Naive B cell (primary cell): ENCODE measurements at places on chromosomes 7 and 10.

- peaks cover 37% of the 10 kb centered on the region for H3K27me3 ChIP-seq
- DNase-seq: no peak
- no peak overlapping the region for H3K4me3 ChIP-seq
- H3K27ac ChIP-seq: no peak overlapping the region
Measured at GRCh38 chr7:3787717-3788264, 486.7 kb downstream of the SDK1 start.

DNA sequence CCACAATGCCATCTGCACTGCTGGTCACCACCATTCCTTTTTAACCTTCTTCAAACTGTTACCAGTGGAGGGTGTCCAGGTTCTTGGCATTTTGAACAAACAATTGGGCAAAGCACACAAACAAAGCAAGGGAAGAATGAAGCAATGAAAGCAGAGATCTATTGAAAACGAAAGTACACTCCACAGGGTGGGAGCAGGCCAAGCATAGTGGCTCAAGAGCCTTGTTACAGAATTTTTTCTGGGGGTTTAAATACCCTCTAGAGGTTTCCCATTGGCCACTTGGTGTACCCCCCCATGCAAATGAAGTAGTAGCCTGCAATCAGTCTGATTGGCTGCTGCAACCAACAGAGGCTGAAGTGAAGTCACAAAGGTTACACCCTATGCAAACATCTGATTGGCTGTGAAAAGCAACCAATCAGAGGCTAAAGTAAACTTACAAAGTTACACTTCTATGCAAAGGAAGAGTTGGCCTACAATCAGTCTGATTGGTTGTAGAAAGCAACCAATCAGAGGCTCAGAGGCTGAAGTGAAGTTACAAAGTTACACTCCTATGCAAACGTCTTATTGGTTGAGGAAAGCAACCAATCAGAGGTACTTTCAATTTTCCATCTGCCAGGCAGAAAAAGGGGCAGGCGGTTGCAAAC, 103.2 kb upstream of the WAC start:
- peaks cover 9% of the 10 kb centered on the region for H3K4me1 ChIP-seq
- no peak for DNase-seq
- no peak overlapping the region for H3K27ac ChIP-seq
- H3K4me3 ChIP-seq: no peak overlapping the region

- DNase-seq: no peak
- no peak overlapping the region for H3K4me3 ChIP-seq
- H3K27ac ChIP-seq: no peak overlapping the region
- H3K36me3 ChIP-seq: no peaks in the 10 kb centered on the region
- H3K27me3 ChIP-seq: no peaks in the 10 kb centered on the region
Measured at GRCh38 chr7:36663481-36663880, 60.8 kb downstream of the AOAH start.

DNA sequence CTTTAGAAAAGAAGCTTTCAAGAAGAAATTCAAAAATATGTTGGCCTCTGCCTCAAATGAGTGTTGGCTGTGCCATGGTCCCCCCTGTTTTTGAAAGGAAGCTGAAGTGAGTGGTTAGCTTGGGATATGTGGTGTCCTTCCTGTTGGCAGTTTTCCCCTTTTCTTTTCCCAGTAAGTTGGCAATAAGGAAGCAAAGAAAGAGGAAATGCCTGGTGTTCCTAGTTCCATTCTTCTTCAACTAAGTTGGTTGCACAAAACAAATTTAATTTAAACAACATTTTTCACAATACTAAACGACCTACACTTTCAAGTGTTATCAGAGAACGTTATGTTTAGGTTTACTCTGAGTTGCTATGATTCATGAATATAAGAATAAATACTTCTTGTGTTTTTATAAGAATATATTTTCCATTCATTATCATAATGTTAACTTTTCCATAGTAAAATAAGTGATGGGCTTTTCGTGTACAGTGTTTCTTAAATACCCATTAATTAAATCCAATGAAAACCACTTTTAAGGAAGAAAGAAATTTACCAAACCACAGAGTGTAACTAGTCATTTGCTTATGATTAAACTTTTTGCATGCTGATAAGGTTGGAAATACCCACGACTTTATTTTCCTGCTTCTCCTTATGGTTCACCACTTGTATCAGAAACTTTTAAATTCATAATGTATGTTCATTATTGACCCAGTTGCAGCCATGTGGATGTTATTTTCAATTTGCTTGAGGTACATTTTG, 7.7 kb downstream of the HDAC9 start:
- no peak for DNase-seq
- peak overlapping the region; percentile 16 for H3K4me3 ChIP-seq
- H3K36me3 ChIP-seq: no peaks in the 10 kb centered on the region

DNA sequence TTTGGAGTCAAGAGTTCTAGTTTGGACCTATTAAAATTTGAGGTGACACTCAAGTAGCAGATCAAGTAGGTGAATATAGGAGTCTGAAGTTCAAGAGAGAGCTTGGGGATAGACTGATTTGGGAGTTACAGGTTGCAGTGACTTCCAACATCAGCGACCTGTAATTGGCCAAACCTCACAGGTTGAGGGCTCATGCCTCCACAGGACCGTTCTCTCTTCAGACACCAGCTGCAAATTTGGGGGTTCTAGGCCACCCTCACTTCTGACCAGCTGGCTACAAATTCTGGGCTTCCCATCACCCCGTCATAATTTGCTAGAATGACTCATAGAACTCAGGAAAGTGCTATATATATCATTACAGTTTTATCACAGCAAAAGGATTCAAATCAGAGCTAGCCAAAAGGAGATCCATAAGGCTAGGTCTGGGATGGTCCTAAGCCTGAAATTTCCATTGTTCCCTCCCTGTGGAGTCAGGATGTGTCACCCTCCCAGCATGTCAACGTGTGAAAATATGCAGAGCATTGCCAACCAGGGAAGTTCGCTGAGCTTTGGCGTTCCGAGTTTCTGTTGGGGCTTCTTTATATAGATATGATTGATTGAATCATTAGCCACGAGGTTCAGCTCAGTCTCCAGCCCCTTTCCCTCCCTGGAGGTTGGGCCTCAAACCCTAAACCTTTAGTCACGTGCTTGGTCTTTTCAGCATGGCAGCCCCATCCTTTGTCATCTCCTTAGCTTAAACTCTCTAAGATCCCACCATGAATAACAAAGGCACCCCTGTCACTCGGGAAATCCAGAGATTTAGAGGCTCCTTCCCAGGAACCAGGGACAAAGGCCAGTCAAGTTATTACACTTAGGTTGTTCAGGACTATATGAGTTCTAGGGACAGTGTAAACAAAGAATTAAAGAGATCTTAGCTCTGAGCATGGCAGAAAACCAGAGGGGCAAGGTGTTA, 20.7 kb upstream of the ZNF212 start:
- peaks cover 15% of the 10 kb centered on the region for H3K4me1 ChIP-seq
- peaks cover 26% of the 10 kb centered on the region for H3K36me3 ChIP-seq
- no peak overlapping the region for H3K27ac ChIP-seq
- no peak for DNase-seq

- no peaks in the 10 kb centered on the region for H3K4me1 ChIP-seq
- H3K36me3 ChIP-seq: no peaks in the 10 kb centered on the region
- H3K27ac ChIP-seq: no peak overlapping the region
- H3K4me3 ChIP-seq: no peak overlapping the region
Measured at GRCh38 chr7:125847055-125847454, 917.4 kb upstream of the POT1 start.

DNA sequence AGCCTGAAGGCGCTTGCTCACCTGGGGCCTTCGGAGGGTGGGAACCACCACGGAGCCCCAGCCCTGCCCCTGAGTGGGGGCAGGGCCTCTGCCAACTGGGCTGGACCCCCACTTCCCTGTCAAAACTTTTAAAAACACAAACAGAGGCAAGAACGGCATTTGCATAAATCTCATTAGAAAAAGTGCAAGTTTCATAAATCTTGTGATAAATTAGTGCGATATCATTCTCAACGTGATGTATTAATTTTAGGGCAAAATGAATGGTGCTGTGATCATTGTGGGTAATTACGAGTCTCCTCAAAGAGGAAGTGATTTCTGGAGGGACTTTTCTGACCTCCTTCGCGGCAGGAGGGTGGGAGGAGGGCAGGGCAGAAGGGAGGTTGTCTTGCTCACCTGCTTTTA, 98.3 kb downstream of the CDH23 start:
- H3K4me3 ChIP-seq: no peak overlapping the region
- peak; percentile 54 for DNase-seq
- H3K27me3 ChIP-seq: peaks cover 7% of the 10 kb centered on the region
- H3K36me3 ChIP-seq: no peaks in the 10 kb centered on the region
- H3K4me1 ChIP-seq: peaks cover 23% of the 10 kb centered on the region
- H3K27ac ChIP-seq: peak overlapping the region; percentile 84

DNA sequence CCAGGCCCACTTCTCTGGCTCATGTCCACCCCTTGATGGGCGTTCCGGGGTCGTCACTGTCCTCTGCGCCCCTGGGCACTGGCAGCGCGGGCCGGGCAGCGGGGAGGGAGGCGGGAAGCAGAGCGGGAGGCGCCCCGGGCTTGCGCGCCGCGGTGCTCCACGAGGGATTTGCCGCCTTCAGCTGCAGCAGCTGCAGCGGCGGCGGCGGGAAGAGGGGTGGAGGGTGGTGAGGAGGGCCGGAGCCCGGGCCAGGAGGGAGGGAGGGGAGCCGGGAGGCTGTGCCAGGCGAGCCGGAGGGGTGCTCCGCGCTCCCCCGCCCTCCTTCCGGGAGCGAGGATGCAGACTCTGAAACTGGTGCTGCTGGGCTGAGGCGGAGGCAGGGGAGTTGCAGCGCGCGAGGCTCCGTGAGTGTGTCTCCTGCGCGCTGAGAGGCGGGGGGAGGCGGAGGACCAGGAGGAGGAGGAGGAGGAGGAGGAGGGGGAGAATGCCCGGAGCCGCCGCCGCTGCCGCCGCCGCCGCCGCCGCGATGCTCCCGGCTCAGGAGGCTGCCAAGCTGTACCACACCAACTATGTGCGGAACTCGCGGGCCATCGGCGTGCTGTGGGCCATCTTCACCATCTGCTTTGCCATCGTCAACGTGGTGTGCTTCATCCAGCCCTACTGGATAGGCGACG, at the start of gene LHFPL3:
TSS of gene LHFPL3 (plus strand) at position 308 of the 674 bp plus-strand sequence.
- no peaks in the 10 kb centered on the region for H3K4me1 ChIP-seq
- no peak within 1 kb of the TSS for H3K27ac ChIP-seq
- no peaks in the 10 kb centered on the region for H3K36me3 ChIP-seq

GRCh38 chr7:18390535-18390907, 105.0 kb upstream of the HDAC9 start:
- H3K4me3 ChIP-seq: peak overlapping the region; percentile 69
- peaks cover 62% of the 10 kb centered on the region for H3K4me1 ChIP-seq
- no peak for DNase-seq
- H3K36me3 ChIP-seq: no peaks in the 10 kb centered on the region
- peak overlapping the region; percentile 37 for H3K27ac ChIP-seq

DNA sequence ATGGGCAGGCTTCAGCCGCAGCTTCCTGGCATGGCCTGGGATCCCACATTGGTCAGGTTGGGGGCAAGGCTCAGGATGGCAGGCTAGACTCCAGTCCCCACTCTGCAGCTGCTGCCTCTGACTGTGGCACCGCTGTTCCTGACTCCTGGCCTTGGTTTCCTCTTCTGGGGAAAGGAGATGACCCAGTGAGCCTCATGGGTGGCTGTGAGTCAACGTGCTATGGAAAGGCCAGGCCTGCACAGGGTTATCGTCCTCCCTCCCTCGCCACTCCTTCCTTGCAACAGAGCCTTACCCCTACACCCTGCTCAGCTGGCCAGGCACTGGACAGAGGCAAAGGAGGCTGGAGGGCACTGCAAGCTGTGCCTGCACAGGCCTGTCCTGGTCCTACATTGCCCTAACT, 36.1 kb upstream of the CHST15 start:
- no peaks in the 10 kb centered on the region for H3K4me1 ChIP-seq
- H3K36me3 ChIP-seq: no peaks in the 10 kb centered on the region
- no peak overlapping the region for H3K27ac ChIP-seq
- no peak for DNase-seq
- H3K27me3 ChIP-seq: no peaks in the 10 kb centered on the region
- H3K4me3 ChIP-seq: no peak overlapping the region

DNA sequence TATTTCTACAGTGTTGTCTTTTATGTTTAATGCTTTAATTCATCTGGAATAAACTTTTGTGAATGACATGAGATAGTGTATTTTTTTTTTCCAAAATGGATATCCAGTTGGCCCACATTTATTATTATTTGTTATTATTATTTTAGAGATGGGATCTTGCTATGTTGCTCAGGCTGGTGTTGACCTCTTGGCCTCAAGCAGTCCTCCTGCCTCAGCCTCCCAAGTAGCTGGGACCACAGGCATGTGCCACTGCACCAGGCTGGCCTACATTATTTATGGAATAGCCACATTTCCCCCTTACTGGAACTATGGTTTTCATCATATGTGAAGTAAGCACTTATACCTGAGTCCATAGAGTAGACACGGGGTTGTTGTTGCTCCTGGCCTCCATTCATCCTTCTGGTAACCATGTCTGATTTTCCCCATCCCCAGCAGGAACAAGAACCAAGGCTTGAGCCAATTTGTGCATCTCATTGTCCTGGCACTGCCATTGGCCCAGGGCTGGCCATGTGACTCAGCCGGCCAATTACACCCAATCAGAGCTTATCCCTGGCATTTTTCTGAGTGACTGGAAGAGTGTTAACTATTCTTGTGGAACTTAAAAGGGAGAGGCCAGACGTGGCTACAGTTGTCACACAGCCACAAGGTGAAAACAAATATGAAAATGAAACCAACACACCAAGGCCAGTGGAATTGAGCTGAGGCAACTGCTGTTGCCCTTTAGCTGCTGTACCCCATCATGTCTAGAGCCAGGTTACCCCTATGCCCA, 23.1 kb downstream of the PRF1 start:
- no peak for DNase-seq
- H3K36me3 ChIP-seq: no peaks in the 10 kb centered on the region
- H3K27me3 ChIP-seq: no peaks in the 10 kb centered on the region
- no peak overlapping the region for H3K4me3 ChIP-seq
- H3K4me1 ChIP-seq: peaks cover 37% of the 10 kb centered on the region

- no peak for DNase-seq
- peaks cover 14% of the 10 kb centered on the region for H3K4me1 ChIP-seq
- no peak overlapping the region for H3K4me3 ChIP-seq
- peaks cover 3% of the 10 kb centered on the region for H3K27me3 ChIP-seq
- no peak overlapping the region for H3K27ac ChIP-seq
- H3K36me3 ChIP-seq: no peaks in the 10 kb centered on the region
Measured at GRCh38 chr7:47837826-47838225, 110.4 kb downstream of the PKD1L1 start.

- no peak overlapping the region for H3K4me3 ChIP-seq
- H3K27ac ChIP-seq: no peak overlapping the region
- H3K36me3 ChIP-seq: no peaks in the 10 kb centered on the region
- peaks cover 37% of the 10 kb centered on the region for H3K27me3 ChIP-seq
Measured at GRCh38 chr7:135799881-135800280, 51.3 kb upstream of the FAM180A start.

- peaks cover 4% of the 10 kb centered on the region for H3K4me1 ChIP-seq
- no peak overlapping the region for H3K27ac ChIP-seq
- peaks cover 29% of the 10 kb centered on the region for H3K27me3 ChIP-seq
- H3K4me3 ChIP-seq: no peak overlapping the region
- no peaks in the 10 kb centered on the region for H3K36me3 ChIP-seq
- no peak for DNase-seq
Measured at GRCh38 chr10:24851629-24852028, 100.8 kb downstream of the PRTFDC1 start.
